ENCODE measurements at places on chromosomes 7 and 10.

DNA sequence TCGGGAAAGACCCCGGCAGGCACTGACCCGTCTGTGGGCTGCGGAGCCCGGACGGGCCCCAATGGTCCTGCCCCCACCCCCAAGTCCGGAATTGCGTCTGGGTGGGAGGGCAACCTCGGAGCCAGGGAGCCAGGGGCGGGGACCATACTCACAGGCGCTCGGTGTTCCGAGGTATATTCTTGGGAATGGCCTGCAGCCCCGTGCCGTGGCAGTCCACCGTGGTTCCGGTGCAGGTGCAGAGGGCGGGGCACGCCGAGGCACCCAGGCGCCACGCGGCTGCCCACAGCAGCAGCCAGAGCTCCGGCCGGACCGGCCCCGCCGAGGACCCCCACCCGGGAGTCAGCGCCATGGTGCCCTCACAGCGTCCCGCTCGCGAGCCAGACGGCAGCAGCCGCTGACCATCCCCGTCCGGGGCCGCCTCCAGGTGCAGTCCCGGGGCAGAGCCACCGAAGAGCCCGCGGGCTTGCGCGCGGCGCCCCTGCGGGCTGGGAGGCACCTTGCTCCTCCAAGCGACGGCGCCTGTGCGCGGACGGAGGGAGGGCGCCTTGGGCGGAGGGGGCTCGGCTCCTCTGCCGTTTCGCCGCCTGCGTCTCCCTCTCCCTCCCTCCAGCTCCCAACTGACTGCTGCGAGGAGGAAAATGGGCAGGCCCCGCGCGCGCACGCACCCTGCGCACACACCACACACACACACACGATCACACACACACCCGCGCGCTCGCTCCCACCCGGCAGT is at the start of gene SLIT1:
TSS of gene SLIT1 (minus strand) at position 634 of the 733 bp plus-strand sequence. CDS start at position 349, 285 bp downstream.
- peak; percentile 73 for DNase-seq

DNA sequence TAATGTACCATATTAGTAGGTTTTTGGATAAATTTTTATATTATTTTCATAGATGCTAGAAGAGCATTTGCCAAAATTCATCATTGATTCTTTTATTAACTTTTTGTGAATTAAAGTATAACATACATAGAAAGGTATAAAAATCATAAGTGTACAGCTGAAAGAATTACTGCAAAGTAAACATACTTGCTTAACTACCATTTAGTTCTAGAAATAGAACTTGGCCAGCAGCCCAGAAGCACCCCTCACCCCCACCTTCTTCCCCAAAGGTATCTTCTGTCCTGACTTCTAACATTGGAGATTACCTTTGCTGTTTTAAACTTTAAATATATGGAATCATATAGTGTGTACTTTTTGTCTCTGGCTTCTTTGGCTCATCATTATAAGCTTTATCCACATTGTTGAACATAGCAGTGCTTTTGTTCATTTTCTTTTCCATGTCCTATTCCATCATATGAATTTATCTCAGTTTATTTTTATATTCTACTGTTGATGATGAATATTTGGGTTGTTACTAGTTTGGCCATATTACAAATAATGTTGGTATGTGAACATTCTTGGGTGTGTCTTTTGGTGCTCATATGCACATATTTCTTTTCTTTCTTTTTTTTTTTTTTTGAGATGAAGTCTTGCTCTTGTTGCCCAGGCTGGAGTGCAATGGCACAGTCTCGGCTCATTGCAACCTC is 142.8 kb downstream of the ADK start:
- peak; percentile 70 for DNase-seq

DNA sequence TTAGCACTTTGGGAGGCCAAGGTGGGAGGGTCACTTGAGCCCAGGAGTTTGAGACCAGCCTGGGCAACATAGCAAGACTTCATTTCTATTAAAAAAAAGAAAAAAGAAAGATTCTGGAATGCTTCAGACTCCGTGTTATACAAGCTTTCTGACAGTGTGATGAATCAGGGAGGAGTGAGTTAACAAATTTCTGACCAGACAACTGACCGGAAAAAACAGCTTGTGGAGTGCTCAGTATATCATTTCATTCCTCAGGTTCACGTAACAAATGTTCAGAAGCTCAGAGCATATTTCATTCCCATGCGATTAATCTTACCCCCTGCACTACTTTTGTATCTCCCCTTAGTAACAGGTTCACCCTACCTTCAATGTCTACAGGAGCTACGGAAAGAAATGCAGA is 28.6 kb upstream of the TNPO3 start:
- DNase-seq = no peak

DNA sequence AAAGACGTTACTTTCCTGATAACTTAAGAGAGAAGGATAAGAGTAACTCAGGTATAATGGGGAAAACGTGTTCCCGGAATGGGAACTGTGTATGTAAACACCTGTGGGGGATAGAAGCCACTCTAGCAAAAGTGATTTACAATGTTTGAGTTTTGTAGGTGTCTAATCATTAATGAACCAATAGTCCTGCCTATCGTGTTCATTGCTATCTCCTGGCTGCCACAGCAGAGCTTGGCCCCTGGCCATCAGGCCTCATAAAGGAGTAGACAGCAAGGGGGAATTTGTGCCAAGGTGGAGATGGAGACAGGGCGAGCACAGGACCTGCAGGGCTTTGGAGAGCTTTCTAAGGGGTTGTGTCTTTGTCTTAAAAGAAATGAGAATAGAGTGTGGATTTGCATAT is 102.1 kb downstream of the GAD2 start:
- DNase-seq = no peak

DNA sequence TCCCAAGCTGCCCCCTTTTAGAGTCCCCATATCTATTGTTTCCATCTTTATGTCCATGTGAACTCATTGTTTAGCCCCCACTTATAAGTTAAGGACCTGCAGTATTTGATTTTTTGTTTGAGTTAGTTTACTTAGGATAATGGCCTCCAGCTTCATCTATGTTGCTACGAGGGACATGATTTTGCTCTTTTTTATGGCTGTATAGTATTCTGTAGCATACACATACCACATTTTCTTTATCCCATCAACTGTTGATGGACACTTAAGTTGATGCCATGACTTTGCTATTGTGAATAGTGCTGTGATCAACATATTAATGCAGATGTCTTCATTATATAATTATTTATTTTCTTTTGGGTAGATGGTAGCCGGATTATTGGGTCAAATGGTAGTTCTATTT is 576.9 kb downstream of the ANKRD7 start:
- DNase-seq = no peak

GRCh38 chr10:51892965-51893658 is 193.7 kb upstream of the CSTF2T start:
- DNase-seq = peak; percentile 3

DNA sequence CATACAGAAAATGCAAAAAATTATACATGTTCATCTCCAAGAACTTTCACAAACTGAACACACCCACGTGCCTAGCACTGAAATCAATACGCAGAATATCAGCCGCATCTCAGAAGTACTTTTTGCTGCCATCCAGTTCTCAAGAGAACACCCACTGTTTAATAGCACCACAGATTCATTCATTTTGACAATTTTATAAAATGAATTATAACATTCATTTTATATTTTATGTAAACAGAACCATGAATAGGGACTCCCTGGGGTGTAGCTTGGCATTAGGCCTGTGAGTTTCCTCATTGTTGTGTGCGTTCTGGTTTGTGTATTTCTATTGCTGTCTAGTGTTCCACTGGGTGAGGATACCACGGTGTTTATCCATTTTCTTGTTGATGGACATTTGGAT is 77.3 kb upstream of the PIP4K2A start:
- DNase-seq = no peak
